ENCODE measurements at places on chromosomes 3 and 15.

GRCh38 chr3:30222441-30222840, 384.0 kb upstream of the TGFBR2 start:
- DNase-seq, result no peak

DNA sequence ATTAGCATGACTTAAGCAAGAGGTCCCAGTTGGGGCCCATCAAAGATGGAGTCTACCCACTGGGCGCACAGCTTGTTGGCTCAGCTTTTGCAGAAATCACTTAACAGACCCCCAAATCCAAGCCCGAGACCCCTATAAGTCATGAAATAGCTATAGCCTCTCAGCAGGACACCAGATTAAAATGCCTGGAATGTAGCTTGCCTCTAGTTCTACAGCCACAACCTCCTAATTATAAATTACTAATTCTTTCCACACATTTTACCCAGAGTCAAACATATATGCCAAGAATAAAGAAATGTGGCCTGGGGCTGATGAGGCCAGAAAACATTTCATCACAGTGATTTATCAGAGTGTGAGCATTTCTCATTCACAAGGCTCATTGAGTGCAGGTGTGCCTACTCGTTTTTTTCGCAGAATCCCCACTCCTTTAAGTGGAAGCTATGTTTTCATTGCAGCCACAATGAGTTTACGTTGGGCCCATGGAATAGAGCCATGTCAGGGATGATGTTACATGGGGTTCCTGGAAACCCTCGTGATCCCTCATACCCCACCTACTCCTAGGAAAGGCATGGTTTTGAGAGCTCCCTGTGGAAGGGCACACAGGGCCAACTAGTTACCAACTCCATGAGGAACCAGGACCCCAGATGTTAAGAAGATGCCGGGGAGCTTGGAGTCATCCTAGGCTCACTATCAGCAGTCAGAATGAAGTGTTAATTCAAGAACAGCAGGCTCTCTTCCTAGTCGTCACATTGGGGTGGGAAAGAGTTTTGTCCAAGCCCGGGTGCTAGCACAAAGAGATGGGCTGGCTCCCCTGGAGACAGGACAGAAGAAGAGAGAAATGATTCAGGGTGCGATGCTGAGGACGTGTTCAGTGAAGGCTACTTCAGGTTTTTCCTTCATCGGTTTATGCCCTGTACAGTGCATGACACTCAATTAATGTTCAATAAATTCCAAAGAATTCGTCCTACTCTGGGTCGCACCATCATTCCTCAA, 90.2 kb upstream of the ABHD17C start:
- no peak for DNase-seq

GRCh38 chr3:72888546-72889309, 882 bp downstream of the GXYLT2 start:
- DNase-seq, result no peak

- no peak for DNase-seq
Measured at GRCh38 chr15:37902126-37902525, 32.3 kb upstream of the TMCO5A start.

DNA sequence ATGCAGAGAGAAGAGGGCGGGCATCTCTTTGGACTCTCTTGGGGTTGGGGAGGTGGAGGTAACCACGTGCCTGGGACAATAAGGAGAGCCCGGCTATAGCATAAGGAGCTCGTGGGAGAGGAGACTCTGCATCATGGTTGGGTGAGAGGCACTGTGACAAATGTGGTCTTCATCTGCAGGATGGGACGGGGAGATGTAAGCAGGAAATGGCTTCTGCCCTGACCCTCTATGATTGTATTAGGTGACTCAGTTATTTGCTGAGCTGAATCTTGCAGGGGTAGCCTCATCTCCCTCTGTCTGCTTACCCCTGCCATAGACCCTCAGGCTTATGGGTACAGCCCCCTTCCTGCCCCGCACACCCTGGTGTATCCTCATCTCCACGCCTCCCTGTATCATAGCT, 48.7 kb downstream of the CORO2B start:
- no peak for DNase-seq

DNA sequence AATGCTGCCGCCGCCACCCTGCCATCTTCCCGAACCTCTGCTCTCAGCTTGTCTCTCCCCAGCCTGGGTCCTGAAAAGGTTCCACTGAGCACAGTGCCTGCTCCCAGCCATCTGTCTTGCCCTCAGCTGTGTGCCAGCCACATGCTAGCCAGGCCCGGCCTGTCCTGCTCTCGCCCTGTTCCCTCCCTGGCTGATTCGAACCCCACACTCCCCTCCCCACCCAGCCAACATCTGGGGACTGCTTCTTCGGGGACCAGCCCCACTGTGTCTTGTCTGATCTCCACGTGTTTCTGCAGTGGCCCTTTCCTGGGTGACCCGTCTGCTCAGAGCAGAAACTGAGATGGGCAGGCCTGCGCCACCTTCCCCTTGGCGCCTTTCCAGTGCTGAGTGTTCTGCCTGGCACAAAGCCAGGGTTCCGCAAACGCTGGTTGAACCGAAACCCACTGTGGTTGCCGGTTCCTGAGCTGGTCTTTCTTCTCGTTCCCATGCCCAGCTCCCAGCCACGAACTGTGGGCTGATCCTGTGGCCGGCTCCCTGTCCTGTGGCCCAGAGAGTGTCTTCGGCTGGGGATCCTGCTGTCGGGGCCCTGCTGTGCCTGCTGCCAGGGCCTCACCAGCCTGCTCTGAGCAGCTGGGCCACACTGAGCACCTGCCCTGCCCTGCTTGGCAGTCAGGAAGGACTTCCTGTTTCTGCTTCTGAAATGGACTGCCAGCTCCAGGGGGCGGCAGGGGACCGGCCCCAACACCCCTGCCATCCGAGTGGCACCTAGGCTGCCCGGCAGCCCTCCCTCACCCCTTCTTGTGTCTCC, 62.7 kb upstream of the KLF13 start:
- peak; percentile 67 for DNase-seq

GRCh38 chr3:71578054-71578751, 5.3 kb downstream of the FOXP1 start:
- no peak for DNase-seq

- no peak for DNase-seq
Measured at GRCh38 chr15:47951781-47952180, 169.0 kb upstream of the SLC24A5 start.

DNA sequence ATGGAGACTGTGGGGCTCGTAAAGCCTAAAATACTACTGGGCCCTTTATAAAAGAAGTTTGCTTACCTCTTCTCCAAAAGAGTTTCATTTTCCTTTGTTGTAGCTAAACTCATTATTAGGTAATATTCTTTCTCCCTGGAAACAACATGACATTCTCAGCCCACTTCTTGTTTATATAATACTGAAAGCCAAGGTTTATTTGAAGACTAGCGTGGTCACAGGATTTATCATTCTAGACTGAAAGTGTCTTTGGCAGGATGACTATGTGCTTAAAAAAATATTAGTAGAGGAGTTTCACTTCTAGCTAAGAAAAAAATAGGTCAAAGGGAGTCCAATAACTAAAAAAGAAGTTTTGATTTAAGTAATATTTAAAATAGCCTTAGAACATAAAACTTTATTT, 1085.2 kb upstream of the CADM2 start:
- DNase-seq, result no peak

- no peak for DNase-seq
Measured at GRCh38 chr15:89196994-89197393, 24.4 kb downstream of the RLBP1 start.

DNA sequence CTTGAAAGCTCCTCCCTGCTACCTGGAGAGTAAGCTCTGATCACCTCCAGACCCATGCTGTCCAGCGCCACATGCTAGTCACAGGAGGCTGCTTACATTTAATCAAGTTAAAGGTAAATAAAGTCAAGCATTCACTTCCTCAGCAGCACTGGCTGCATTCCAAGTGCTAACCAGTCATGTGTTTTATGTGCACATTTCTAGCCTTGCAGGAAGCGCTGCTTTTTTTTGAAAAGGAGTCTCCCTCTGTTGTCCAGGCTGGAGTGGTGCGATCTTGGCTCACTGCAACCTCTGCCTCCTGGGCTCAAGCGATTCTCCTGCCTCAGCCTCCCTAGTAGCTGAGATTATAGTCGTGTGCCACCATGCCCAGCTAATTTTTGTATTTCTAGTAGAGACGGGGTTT, 279.2 kb downstream of the GABRG3 start:
- DNase-seq, result no peak

DNA sequence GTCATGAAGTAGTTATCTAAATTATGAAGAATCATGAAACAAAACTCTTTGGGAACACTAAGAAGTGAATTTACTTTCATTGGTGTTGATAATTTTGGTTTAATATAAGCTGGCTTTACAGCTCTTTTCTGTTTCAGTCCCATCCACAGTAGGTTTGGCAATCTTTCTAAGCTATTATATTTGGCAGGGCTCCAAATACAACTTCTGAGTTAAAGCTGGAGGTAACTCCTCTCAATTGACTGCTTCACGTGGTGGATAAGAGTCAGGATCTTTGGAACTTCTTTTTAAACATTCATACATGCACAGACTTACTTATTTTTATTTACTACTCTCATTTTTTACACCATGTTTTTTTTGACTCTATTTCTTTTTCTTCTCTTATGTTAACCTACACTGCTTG, 106.5 kb upstream of the EPHA3 start:
- DNase-seq, result no peak

- DNase-seq, result no peak
Measured at GRCh38 chr15:88401251-88401995, 65.8 kb downstream of the MRPL46 start.

GRCh38 chr3:15108082-15108545, 9.2 kb upstream of the RBSN start:
- no peak for DNase-seq

DNA sequence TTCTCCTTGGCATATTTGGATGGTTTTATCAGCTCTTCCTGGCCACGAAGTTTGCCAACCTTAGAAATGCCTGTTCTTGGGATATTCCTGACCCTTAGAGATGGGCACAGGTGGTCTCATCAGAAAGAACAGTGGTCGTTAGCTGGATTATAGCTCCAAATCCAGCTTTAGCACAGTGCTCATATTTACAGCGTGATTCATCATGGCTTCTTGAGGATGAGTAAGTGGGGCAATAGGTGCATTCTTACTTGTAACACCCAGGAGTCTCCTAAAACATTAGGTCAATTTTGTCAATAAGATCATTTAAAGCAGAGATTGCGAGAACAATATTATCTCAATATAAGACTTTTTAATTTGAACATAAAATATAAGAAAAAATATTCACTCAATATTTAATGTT, 191.9 kb downstream of the GABRB3 start:
- DNase-seq, result no peak

- no peak for DNase-seq
Measured at GRCh38 chr3:15333099-15333955, 941 bp upstream of the SH3BP5 start.

- no peak for DNase-seq
Measured at GRCh38 chr3:119015942-119016341, 18.7 kb downstream of the IGSF11 start.

GRCh38 chr15:25954398-25954797, 91.3 kb upstream of the ATP10A start:
- DNase-seq, result no peak

GRCh38 chr3:37542772-37543449, 318.8 kb upstream of the CTDSPL start:
- no peak for DNase-seq

DNA sequence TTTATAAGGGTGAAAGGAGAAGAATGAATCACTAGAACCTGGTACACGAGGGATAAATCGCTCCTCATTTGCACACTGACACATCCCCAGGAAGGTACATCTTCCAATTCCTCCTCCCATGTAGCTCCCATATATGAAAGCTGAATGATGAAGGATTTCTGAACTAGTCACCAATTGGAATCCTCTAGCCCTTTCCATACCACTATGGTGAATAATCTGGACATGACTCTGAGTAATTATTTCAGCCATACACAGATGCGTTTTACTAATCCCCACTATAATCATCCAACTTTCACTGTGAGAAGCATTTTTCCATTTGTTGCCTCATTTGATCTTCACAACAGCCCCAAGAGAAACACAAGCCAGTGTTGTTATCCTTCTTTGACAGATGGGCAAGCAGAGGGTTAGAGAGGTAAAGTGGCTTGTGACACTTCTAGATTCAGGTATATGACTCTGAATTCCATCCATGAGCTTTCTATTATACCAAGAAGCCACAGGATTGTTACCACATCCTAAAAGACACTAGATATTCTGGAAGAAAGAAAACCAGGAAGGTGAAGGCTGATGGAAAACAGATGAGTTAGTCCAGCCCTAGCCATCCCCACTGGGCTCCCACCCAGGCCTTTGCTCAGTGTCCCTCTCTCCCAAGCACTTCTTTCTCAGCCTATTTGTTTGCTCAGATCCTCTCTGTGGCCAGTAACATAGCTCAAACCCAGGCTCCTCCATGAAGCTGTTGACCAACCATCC, 22.2 kb upstream of the BCL6 start:
- no peak for DNase-seq

- no peak for DNase-seq
Measured at GRCh38 chr15:52677593-52678467, 1.4 kb downstream of the ATOSA start.

DNA sequence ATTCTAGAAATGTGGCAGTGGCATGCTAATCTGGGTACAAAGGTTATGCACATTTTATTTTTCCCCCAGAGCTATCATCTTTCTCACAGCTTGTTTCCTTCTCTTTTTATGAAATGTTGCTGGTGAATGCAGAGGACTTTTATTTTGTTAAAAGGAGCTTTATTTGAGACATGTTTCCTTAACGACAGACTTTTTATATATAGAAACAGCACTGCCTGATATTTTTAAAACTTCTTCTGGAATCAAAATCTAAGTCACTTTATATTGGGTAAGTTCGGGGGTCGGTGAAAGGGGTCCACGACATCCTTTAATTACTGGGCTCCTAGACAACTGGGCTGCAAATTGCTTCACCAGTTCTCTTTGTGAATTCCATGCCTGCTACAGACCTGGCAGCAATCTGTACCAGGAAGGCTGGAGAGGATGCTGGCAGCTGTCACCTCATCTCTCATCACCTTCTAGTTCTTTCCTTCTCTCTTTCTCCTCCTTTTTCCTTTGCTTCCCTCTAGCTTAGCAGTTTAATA, 464.7 kb downstream of the PDCD6IP start:
- no peak for DNase-seq

GRCh38 chr3:185397676-185398075, 34.7 kb downstream of the MAP3K13 start:
- DNase-seq, result no peak

DNA sequence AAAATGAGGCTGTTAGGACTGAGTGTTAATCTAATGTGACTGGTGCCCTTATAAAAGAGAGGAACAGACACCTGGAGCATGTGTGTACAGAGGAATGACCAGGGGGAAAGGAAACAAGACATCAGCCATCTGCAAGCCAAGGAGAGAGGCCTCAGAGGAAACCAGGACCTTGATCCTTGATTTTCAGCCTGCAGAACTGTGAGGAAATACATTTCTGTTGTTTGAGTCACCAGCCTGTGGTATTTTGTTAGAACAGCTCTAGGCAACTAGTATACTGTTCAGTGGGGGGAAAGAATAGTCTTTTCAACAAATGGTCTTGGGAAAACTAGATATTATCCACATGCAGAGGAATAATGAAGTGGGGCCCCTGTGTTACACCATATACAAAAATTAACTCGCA, 80.6 kb downstream of the CCR1 start:
- DNase-seq, result no peak

- no peak for DNase-seq
Measured at GRCh38 chr3:108106031-108106430, 15.2 kb upstream of the CD47 start.

Measured in NCI-H2081 treated with DMSO at 0.1 percent for 48 hours (cell line).